ENCODE measurements at places on chromosomes 1 and 21.

- DNase-seq, result no peak
These were observed 241.0 kb upstream of the SNX7 start for GRCh38 chr1:98420376-98421084.

DNA sequence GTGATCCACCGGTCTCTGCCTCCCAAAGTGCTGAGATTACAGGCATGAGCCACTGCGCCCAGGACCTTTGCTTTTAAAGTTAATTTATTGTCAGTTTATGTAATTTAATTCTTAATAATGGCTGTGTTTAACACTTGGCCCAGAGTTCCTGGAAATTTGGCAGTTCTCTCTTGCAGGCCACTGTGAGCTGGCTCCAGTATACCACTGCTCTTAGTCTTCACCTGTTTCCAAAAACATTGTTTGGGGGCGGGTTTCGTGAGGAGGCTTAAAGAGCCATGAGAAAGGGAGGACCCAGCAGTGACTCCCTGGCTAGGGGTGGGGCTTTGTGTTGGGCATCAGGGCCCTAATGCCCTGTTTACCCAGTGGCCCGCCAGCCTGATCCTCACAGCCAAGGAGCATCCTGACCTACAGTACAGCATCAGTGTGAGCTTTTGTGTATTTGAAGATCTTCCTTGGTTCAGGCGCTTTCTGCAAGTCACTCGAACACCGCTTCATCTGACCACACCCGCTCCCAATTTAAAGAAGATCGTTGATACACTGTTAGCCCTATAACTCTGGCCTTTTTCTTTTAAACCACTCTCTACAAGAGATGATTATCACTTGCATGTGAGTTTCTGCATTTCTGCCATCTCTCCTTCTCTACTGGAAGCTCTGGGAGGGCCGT lies 12.0 kb upstream of the BGLAP start:
- DNase-seq, result no peak

DNA sequence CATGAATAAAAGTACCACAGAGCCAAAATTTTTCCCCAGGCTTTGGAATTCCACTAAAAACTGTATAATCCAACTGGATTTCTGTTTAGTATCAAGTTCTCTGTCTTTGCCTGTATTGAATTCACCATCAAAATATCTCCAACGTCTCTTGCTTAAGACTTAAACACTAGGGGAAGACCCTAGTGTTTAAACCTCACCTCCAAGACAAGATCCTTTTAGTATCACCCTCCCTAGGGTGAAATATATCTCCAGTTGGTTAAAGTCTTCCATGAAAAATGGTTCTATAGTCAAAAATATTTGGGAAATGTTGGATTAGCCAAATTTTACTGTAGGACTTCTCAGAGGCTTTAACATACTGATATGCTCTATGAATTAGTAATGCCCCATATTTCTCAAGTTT lies 8.1 kb upstream of the XCL1 start:
- no peak for DNase-seq

DNA sequence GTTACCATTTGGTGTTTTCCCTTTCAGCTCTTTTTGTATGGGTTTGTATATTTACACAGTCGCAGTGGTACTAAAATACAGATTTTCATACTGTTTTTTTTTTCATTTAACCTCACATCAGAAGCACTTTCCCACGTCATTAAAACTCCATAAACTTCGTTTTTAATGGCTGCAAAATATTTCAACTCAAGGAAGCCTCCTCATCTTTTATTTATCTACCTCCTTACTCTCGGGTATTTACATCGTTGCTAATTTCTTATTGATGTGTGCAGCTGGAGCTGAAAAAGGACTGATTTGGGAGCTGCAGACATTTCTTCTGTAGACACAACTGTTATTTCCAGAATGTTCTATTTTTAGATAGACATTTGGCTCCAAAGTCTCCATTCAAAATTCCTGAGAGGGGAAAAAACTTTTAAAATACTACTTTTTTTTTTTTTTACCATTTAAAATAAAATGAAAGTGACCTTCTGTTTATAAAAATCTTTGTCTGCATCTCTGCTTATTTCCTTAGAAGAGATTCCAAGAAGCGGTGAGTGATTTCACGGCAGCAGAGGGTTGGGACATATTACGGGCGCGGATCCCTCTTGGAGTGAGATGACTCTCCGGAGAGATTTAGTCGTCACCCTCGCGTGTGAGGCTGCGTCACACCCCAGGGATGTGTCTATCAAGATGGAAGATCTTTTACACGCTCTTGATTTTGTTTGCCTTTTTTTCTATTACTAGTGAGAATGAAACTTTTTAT lies 10.1 kb downstream of the RUNX3 start:
- no peak for DNase-seq

- DNase-seq, result no peak
These were observed 44.6 kb downstream of the RCAN1 start for GRCh38 chr21:34570313-34570712.
